SJSA1 (cell line): ENCODE measurements at places on chromosomes 11 and 22. TPM values are rescaled to one million over a fixed set of nuclear protein-coding genes. Genes with fewer than 3 reads are reported as not detected.

- H3K4me3 ChIP-seq = peak within 1 kb of the TSS; percentile 75
- H3K27ac ChIP-seq = peak within 1 kb of the TSS; percentile 97
- H3K4me1 ChIP-seq = peaks cover 34% of the 10 kb centered on the region
- DNase-seq = peak; percentile 74
- H3K27me3 ChIP-seq = no peaks in the 10 kb centered on the region
Measured at GRCh38 chr11:73308003-73308960, at the start of gene ARHGEF17. Gene ARHGEF17, plus strand, starts transcription at chr11:73308276. Its CDS starts 363 bp downstream, at chr11:73308639.

- no peak overlapping the region for H3K4me3 ChIP-seq
- H3K36me3 ChIP-seq = no peaks in the 10 kb centered on the region
- no peaks in the 10 kb centered on the region for H3K27me3 ChIP-seq
- H3K27ac ChIP-seq = no peak overlapping the region
Measured at GRCh38 chr22:44298406-44299091, 14.2 kb downstream of the SHISAL1 start.

DNA sequence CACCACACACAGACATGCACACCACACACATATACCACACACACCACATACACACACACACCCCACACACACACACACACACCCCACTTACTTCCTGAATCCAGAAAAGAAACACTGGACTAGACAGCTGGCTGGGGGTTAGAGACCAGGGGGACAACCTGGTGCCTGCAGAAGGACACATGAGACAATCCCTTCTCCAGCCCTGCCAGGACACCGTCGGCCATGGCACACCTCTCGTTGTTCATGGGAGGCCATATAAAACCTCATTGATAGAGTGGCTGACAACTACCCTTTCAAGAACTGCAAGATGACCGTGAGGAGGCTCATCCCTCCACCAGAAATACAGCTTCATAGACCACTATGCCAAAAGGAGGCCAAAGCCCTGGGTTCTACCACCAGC lies 54.3 kb downstream of the IGSF9B start:
- no peaks in the 10 kb centered on the region for H3K4me1 ChIP-seq
- no peak overlapping the region for H3K27ac ChIP-seq
- H3K36me3 ChIP-seq = no peaks in the 10 kb centered on the region
- DNase-seq = no peak
- no peaks in the 10 kb centered on the region for H3K27me3 ChIP-seq

GRCh38 chr22:42905217-42905616 lies 48.1 kb upstream of the ARFGAP3 start:
- H3K4me3 ChIP-seq = no peak overlapping the region
- peaks cover 95% of the 10 kb centered on the region for H3K36me3 ChIP-seq
- H3K4me1 ChIP-seq = peaks cover 12% of the 10 kb centered on the region
- no peaks in the 10 kb centered on the region for H3K27me3 ChIP-seq
- H3K27ac ChIP-seq = no peak overlapping the region
- no peak for DNase-seq

DNA sequence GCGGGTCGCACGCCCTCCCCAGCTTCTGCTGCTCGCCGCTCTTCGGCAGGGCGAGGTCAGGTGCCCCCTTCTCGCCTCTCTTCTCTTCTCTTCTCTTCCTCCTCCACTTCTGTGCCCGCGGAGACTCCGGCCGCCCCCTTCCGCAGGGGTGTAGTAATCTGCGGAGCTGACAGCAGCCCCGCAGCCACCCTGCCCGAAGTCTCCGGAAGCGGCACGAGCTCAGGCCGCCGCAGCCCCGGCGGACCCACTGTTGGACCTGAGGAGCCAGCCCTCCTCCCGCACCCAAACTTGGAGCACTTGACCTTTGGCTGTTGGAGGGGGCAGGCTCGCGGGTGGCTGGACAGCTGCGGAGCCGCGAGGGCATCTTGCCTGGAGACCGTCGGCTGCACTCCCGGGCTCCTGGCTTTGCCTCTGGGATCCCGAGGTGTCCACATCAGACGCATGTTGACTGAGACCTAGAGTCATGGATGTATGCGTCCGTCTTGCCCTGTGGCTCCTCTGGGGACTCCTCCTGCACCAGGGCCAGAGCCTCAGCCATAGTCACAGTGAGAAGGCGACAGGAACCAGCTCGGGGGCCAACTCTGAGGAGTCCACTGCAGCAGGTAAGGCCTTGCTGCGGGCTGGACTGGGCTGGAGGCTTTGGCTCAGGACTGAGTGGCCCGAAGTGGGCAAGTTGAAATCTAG lies 486 bp downstream of the STIM1 start:
- peaks cover 6% of the 10 kb centered on the region; the same call in 1 of the 2 replicates for H3K36me3 ChIP-seq
- peaks cover 54% of the 10 kb centered on the region for H3K4me1 ChIP-seq
- H3K4me3 ChIP-seq = peak overlapping the region; percentile 82
- DNase-seq = peak; percentile 74

DNA sequence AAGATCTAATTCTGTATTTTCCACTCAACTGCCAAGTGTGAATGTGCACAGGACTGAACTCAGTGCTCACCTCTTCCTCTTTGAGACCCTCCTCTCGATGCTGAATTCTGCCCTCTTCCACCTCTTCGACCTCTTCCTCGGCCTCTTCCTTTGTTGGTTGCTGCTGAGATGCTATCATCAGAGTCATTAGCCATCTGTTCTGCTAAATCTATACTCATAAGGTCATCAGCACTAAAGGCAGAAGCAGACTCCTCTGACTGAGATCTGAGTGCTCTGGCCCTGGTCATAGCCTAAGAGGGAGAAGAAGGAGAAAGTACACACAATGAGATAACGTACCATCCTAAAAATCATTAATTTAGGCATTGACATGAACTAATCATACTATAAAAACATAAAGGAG lies 45.9 kb upstream of the GPR83 start:
- no peak overlapping the region for H3K4me3 ChIP-seq
- H3K4me1 ChIP-seq = no peaks in the 10 kb centered on the region
- no peak overlapping the region for H3K27ac ChIP-seq
- H3K27me3 ChIP-seq = no peaks in the 10 kb centered on the region
- no peak for DNase-seq

- 0 out of 2 replicates have a peak, but pooled peaks cover 2% of the 10 kb centered on the region for H3K27me3 ChIP-seq
- no peak overlapping the region for H3K4me3 ChIP-seq
- peaks cover 11% of the 10 kb centered on the region for H3K4me1 ChIP-seq
- DNase-seq = no peak
- peaks cover 4% of the 10 kb centered on the region for H3K36me3 ChIP-seq
Measured at GRCh38 chr22:25566186-25566897, 1.9 kb downstream of the GRK3 start.

SYTL2 gene
- total RNA-seq = 4.9 and 11.4 TPM in 2 replicates

GRCh38 chr22:42842658-42843370 lies 14.3 kb downstream of the ARFGAP3 start:
- peaks cover 56% of the 10 kb centered on the region for H3K36me3 ChIP-seq
- no peak overlapping the region for H3K27ac ChIP-seq
- peaks cover 29% of the 10 kb centered on the region for H3K4me1 ChIP-seq

DNA sequence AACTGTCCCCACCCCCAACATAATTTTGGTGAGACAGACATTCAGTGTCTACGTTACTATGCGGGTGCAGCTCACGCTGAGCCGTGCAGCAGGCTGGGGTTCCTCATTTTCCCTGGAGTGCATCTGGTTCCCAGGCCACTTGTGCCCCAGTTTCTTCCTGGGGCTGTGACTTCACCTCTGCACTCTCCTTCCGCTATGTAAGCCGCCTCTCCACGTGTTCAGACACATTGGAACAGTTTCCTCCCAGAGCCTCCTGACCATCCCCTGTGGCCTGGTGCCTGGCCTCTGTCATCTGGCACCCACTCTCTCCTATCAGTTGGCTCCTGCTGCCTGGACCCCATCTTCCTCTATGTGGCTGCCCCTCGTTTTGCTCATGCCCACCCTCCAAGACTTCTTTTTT lies 46.2 kb upstream of the A4GALT start:
- no peak overlapping the region for H3K4me3 ChIP-seq
- no peak for DNase-seq
- no peak overlapping the region for H3K27ac ChIP-seq
- 0 out of 2 replicates have a peak, but pooled peaks cover 2% of the 10 kb centered on the region for H3K36me3 ChIP-seq

MIAT gene
- total RNA-seq = under 0.01 and 0.11 TPM in 2 replicates

DNA sequence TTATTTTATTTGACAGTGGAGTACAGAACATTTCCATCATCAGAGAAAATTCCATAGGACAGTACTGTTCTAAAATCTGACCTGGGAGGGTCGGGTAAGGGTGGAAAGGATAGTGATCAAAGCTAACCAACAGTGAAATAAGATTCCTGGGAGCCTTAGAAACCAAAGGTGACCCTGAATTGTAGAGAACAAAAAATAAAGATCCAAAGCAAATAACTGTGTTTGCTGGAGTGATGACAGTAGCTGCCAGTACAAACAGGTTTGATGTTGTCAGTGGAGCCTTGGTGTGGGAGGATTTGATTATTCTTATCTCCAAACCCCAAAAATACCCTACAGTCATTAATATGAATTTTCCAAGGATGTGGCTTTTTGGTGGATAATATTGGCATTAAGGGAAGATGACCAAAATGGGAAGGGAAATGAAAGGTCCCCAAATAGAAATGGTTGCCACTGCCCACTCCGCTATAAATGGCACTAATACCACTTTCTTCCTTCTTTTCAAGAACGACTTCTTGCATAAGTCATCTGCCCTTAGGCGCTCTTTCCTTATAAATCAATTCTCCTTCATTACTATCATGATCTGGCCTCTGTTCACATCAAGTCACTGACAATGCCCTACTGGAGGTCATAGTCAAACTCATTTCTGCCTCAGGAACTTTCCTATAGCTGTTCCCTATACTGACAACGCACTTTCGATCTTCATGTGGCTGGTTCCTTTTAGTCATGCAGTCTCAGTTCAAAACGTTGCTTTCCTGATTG lies 44.4 kb downstream of the EHF start:
- no peaks in the 10 kb centered on the region for H3K4me1 ChIP-seq
- H3K27ac ChIP-seq = no peak overlapping the region
- no peak overlapping the region for H3K4me3 ChIP-seq
- peaks cover 16% of the 10 kb centered on the region for H3K27me3 ChIP-seq
